ENCODE measurements at places on chromosomes 2 and 18. TPM values are rescaled to one million over a fixed set of nuclear protein-coding genes. Genes with fewer than 3 reads are reported as not detected.

CCL20 gene
- not detected for total RNA-seq

XDH gene
- 0.21 TPM for total RNA-seq

CAPN10 gene
- total RNA-seq: 24.3 TPM

FEV gene
- total RNA-seq: not detected

CCDC141 gene
- 39.1 TPM for total RNA-seq

ZNF521 gene
- 85.8 TPM for total RNA-seq

ZNF514 gene
- total RNA-seq: 31.4 TPM

EPHA4 gene
- 26.2 TPM for total RNA-seq

REG1B gene
- not detected for total RNA-seq

SERPINB4 gene
- not detected for total RNA-seq

IHH gene
- total RNA-seq: not detected

NT5C1B gene
- total RNA-seq: not detected

SCN7A gene
- 71.0 TPM for total RNA-seq

SLC40A1 gene
- total RNA-seq: 74.2 TPM

ADD2 gene
- total RNA-seq: 2.8 TPM

PRSS56 gene
- total RNA-seq: 0.82 TPM

MATN3 gene
- total RNA-seq: 0.41 TPM

ONECUT2 gene
- total RNA-seq: under 0.01 TPM

IL36A gene
- 0.72 TPM for total RNA-seq

All from tongue (tissue), 3 donors.